ENCODE measurements at places on chromosomes 3 and 15.

DNA sequence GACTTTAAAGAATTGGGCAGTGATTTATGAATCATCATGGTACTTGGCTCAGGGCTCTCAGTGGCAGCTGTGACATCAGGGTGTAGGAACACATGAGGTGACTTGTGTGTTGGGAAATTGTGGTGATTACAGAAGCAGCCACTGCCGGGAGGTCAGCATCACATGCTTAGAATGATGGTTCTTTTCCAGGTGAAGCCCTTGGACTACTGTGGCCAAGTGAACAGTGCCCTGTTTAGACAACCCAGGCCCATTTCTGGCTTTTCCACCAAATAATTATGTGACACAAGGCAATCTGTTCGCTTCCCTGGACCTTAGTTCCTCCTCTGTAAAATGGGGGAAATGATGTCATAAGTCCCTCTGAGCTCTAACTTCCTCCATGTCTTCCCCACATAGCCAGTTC, 139.7 kb upstream of the ROPN1 start:
- no peak for DNase-seq

DNA sequence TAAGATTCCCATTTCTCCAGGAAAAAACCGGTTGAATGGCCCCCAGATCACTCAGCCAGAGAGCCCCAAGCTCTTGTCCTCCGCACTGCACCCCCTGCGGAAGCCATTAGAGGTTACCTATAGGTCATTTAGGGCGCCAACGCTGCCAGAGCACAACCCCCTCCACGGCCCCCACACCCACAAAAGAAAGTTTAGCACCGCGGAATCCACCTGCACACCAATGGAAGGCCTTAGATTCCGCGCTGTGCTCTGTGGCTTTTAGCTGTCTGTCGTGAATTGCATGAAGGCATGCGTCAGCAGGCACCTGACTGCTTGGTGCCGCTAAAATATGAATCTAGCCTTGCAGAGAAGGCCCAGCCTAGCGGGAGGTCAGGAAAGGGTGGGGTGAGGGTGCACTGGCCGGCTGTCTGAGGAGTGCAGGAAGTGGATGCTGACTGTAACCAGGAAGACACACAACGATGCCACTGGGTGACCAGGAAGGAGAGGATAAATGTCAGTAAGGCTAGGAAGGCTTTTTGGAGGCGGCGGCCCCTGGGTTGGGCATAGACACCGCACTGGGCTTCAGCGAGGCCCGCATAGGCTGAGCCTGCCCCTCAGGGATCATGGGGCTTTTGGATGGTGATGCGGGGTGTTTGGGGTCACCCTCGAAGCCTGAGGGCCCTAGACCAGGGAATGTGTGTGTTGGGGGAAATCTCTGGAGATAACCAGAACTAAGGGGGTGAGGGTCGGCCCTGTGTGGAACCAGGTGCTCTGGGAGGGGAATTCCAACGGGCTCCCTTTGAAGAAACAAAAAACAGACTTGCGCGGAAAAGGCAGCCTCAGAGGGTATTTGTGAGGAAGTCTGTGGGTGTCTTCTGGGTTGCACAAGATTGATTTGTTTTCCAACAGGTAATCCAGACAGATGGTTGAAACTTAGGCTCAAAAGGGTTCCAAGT, 976 bp upstream of the NUP210 start:
- no peak for DNase-seq

DNA sequence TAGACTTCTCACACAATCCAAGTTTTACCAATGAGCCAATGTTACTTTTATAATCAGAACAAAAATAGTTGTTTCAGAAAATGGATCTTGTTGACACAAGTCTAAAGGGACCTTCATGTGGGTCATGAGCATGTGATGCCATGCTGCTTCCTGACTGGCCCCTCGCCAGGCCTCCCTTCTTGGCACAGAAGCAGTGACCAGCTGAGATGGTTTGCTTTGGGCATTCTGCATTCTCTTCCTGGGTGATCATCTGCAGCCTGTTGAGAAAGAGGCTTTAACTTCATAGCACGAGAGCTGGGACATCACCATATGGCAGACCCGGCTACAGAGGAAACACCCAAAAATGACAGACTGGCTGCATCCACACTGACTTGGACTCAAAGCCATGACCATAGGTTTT, 45.7 kb downstream of the TGM4 start:
- DNase-seq, result no peak

- DNase-seq, result no peak
Measured at GRCh38 chr3:150538324-150539208, 7.7 kb downstream of the SERP1 start.

DNA sequence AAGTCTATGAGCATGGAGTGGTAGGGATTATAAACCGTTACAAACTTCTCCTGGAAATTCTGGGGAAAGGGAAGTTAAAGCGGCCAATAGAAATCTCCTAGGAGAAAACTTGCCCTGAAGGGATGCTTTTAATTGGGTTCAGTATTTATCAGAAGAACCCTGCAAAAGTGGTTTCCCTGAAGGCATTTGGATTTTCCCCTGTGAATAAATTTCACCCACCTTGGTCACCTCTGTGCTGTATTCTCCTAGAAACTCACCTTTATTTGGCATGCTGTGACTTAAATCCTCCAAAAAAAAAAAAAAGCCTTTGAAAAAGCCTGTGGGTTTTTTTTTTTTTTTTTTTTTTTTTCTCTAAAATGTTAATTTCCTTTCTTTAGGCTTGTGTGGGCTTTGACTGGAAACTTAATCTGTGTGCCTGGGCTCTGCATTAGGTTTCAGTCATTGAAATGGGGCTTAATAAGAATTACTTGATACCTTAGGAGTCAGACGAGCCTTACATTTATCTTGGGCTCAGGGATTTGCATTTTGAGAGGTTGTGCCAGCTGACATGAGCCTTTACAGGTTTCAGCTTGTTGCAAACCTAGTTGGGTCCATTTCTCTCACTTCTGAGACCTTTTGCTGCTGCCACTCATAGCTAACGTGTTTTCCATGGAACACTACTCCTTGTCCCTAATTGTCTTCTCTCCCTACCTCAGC, 22.0 kb downstream of the TGFBR2 start:
- DNase-seq, result no peak

- DNase-seq, result no peak
Measured at GRCh38 chr3:167989999-167990398, 105.7 kb downstream of the GOLIM4 start.

GRCh38 chr3:94532951-94533350, 470.1 kb downstream of the NSUN3 start:
- no peak for DNase-seq

- no peak for DNase-seq
Measured at GRCh38 chr15:64263567-64263966, 92.4 kb downstream of the CSNK1G1 start.

GRCh38 chr15:91182101-91182500, 82.0 kb downstream of the SV2B start:
- no peak for DNase-seq

GRCh38 chr3:99118381-99118780, 216.9 kb upstream of the DCBLD2 start:
- peak; percentile 83 for DNase-seq

DNA sequence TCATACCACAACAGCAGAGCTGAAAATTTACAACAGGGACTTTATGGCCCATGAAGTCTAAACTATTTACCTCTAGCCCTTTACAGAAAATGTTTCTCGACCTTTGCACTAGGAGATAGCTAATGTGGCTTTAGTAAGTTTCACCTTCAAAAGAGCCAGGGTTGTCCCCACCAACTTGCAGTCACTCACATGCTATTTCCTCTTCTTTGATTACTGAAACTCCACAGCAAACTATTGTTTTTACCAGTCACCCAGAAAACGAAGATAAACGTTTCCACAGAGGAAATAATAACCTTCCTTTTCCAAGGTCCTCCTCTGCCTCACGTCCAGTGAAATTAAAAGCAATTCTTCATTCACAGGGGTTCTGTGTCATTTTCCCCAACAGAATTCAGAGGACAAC, 48.2 kb downstream of the WWTR1 start:
- DNase-seq, result no peak
